ENCODE measurements at places on chromosomes 5 and 9. TPM values are rescaled to one million over a fixed set of nuclear protein-coding genes. Genes with fewer than 3 reads are reported as not detected.

PITX1 gene
- total RNA-seq = 31.5 TPM

TICAM2 gene
- 1.4 TPM for total RNA-seq

SNCAIP gene
- not detected for total RNA-seq

GRIA1 gene
- total RNA-seq = not detected

TNFSF8 gene
- total RNA-seq = not detected

KCNIP1 gene
- total RNA-seq = not detected

MPDZ gene
- 12.0 TPM for total RNA-seq

OR1Q1 gene
- total RNA-seq = not detected

SRP19 gene
- 76.7 TPM for total RNA-seq

ZFP2 gene
- 0.05 TPM for total RNA-seq

DMGDH gene
- total RNA-seq = not detected

SV2C gene
- total RNA-seq = not detected

CDH12 gene
- not detected for total RNA-seq

TNC gene
- total RNA-seq = 1.4 TPM

PDZD2 gene
- total RNA-seq = 0.21 TPM

CDKN2A gene
- not detected for total RNA-seq

RGS7BP gene
- total RNA-seq = not detected

ANGPTL2 gene
- not detected for total RNA-seq
